ENCODE measurements at places on chromosomes 13 and 19.

DNA sequence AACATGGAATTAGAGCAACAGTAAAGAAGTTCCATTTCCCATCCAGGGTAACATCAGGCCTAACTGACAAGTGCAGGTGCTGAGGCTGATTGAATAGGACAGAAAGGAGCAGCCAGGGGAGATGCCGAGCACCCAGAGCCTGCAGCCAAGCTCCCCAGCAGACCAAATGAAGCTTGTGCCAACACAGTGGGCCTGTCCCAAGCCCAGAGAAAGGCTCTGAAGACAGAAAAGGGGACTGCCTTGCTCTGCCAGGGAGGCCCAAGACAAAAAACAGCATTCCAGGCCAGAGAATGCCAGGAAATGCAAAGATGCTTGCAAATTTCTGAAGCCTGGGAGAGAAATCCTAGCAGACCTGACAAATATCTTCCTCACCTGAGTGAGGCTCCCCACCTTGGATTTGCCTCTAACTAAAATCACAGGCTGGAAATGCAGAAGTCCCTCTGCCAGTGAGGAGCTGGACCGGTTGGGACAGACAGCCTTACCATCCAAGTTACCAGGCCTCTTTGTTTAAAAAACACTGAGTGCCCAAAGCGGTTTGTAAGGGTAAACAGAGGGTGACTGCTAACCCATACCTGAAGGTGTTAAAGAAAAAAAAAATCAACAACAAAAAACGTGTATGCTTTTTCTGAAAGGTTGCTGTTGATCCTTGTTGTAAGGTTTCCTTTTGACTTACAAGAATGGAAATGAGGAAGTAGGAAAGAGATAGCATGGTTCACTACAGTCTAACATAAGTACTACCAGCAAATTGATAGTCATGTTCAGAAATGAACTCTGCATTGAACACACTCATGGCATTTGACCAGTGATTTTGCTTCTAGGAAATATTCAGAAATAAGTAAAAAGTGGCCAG lies 11.8 kb upstream of the HMGB1 start:
- DNase-seq: no peak

DNA sequence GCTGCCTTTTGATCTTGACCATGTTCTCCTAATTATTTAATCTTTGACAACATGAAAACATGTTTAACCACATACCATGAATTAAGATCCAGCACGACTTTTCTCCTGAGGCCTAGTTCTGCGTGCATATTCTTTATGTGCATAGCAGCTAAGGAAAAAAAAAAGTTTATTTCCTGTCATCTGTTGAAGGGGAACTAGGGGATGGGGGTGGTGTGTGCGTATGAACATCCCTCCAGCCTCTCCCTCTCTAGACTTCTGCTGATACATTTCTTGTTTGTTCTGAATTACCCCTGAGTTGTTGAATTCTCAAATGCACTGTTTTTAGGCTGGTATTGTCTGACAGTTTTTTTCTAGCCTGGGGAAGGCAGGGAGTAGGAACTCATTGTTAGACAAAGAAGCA lies 543.3 kb downstream of the FGF9 start:
- no peak for DNase-seq

GRCh38 chr13:65985612-65986011 lies 1244.5 kb downstream of the PCDH9 start:
- DNase-seq: no peak

DNA sequence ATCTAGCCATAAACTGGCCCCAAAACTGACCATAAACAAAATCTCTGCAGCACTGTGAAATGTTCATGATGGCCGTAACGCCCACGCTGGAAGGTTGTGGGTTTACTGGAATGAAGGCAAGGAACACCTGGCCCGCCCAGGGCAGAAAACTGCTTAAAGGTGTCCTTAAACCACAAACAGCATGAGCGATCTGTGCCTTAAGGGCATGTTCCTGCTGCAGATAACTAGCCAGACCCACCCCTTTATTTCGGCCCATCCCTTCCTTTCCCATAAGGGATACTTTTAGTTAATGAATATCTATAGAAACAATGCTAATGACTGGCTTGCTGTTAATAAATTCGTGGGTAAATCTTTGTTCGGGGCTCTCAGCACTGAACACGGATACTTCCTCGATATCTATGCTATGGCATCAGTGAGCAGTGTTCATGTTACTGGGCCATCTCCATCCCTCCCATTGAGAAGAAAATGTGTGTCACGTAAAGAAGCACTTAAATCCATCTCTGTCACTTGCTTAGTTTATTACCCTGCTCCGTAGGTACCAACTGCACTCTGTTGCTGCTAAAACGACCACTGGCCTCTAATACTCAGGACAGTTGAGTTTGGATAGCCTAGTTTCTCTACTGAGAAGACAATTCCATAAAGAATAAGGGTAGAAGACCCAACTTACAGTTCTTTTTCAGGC lies 5.3 kb downstream of the ATP7B start:
- no peak for DNase-seq

DNA sequence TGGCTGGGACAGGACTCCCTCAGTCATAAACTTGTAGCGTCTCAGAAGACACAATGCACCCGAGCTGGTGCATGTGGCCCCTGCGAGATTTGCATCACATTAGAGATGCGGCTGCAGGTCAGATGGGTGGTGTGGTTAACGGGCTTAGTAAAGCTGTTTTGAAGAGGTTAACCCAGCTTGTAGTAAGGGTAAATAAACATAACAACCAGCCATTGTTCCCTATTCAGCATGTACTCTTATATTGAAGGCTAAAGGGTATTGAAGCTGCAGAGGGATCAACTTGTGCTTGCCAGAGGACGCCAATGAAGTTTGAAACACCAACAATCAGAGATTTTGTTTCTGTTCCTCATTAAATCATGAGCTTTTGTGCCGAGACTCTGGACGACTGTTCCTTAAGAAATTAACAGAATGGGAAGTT lies 79.4 kb downstream of the ZIC5 start:
- DNase-seq: no peak

- DNase-seq: no peak
Measured at GRCh38 chr13:113782472-113782871, 23.4 kb downstream of the TMEM255B start.

- no peak for DNase-seq
Measured at GRCh38 chr19:307111-307531, 15.9 kb upstream of the PLPP2 start.

DNA sequence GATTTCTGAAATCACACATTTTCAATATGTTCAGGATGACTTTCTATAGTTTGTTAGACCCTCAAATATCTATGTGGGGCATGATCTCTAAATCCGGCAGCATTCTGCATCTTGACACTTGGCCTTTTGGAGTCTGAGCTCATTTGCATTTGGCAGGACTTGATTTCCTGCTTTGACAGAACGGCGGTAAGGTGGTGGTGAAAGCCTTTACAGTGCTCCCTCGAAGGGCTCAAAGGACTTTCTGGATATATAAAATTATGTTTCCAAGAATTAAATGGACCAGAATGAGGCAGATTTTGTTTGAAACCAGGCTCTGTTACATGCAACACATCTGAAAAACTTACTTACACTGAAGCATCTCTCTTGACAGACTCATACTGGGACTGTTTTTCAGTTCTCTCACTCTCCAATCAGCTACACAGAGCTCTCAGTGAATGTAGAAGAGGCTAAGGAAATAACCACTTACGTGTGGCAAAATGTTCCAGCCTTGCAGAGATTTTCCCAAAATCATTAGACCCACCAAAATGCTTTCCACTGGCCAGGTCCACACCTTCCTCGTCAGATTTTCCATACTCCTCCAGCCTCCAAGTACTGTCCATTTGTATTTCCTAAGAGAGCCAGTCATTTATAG lies 207.2 kb downstream of the SPRY2 start:
- no peak for DNase-seq

GRCh38 chr19:3443840-3444694 lies 36.3 kb downstream of the SMIM24 start:
- no peak for DNase-seq
